ENCODE measurements at places on chromosomes 5 and 9.

GRCh38 chr9:33719581-33720374 lies 75.6 kb upstream of the PRSS3 start:
- no peak for DNase-seq

DNA sequence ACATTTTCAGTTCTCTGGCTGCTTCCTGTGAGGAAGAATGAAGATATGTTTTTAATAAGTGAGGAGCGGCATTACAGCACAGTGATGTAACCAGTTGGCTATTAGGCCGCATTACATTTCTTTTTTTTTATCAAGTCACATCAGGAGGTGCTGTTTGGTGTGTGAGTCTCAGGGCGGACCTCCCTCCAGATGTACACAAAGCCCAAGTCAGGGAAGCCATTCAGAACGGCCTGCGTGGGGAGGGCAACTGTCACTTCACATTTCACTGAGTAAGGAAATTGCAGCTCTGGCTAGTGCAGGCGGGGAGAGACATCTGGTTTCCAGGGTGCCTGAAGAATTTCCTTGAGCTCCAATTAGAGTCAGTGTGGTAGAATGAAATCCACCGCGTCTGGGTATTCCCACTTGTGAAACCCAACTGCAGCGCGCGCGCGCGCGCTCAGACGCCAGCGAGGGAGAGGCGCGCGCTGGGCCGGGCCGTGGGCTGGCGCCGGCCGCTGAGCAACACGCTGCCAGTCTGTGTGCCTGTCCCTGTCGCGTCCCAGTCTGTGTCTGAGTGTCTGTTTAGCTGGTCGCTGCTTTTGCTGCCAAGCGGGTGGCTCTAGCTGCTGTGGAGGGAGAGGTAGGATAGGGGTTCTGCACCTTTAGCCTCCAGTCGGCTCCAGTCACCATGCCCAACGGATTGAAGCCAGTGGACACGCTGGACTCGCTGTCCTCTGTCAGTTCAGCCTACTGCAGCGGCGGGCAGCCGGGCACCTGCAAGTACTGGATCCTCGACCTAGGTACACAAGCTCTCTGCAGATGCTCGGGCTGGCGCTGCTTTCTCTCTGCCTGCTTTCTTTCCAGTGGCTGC lies 140.8 kb upstream of the OTULINL start:
- no peak for DNase-seq

GRCh38 chr5:168126606-168127005 lies 164.8 kb upstream of the WWC1 start:
- no peak for DNase-seq

GRCh38 chr5:56145511-56145910 lies 87.6 kb downstream of the ANKRD55 start:
- no peak for DNase-seq

DNA sequence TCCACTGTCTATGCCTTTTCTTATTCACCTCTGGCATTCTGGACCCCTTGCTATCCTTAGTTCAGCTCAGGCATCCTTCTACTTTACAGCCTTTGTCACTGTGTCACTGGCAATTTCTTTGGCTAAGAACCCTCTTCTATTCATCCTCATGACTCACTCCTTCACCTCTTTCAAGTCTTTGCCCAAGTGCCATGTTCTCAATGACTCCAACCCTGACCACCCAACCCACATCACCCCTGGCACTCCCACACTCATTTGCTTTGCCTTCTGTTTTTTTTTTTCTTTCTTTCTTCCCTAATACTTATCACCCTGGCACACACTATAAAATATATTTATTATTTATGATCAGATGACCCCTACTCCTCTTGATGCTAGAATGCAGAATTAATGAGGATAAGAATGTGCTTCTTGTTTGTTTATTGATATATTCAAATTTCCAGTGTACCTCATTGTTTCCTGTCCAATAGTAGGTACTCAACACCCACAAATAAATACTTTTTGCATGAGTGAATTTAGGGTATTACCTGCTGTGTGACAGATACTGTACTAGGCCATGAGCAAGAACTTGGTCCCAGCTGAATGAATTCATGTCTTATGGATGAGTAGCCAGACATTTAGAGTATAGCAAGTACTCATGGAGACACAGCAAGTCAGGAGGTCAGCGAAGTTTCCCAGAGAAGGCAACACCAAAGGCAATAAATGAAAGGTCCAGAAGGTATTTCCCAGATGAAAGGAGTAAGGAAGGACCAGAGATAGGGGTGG lies 236.1 kb downstream of the PAPPA start:
- no peak for DNase-seq
